ENCODE measurements at places on chromosomes 1 and 21.

GRCh38 chr1:110207831-110208230 is 2.3 kb upstream of the KCNC4 start:
- DNase-seq: peak; percentile 70

DNA sequence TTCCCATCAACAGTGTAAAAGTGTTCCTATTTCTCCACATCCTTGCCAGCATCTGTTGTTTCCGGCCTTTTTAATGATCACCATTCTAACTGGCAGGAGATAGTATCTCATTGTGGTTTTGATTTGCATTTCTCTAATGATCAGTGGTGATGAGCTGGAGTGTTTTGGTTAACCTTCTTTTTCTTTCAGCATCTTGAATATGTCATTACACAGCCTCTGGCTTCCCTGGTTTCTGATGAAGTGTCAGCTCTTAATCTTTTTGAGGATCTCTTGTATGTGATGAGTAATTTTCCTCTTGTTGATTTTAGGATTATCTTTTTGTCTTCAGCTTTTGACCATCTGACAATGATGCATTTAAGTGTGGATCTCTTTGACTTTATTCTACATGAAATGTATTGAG is 133.2 kb upstream of the GRIK3 start:
- DNase-seq: peak; percentile 59

DNA sequence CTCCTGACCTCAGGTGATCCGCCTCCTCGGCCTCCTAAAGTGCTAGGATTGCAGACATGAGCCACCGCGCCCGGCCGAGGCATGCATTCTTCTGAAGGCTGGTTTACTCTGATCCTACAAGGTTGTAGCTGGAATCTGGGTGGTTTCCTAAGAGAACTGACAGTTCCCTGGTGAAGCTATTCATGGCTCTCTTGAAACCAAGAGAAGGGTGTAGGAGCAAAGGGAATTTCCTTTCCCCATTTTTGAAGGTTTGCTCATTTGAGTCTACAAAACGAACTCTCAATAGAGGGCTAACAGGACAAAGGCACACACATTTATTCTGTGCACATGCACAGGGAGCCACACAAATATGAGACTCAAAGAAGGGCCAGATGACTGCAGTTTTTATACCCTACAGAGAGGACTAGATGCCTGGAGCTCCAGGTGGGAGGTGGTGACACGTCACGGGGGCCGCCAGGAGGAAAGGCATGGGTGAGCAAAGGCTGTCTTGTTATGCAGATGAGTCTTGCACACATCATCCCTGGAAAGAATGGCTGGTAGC is 49.5 kb upstream of the ERRFI1 start:
- DNase-seq: no peak

- DNase-seq: no peak
These were observed 11.4 kb upstream of the ATP1A1 start for GRCh38 chr1:116361648-116362047.

DNA sequence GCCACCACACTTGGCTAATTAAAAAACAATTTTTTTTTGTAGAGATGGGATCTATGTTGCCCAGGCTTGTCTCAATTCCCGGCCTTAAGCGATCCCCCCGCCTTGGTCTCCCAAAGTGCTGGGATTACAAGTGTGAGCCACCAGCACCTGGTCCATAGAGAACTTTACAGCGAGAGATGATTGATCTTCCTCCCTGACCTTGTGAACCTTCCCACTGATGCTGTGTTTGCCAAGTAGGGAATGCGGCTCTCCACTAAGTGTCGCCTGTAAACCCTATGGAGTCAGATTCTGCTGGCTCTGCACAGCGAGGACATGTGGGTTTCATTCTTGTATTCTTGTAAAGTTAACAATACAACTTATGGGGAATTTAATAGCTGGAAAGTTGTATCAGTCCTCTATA is 81.3 kb upstream of the LYST start:
- no peak for DNase-seq

- DNase-seq: no peak
These were observed 713.5 kb downstream of the AMY1C start for GRCh38 chr1:104463126-104463697.

DNA sequence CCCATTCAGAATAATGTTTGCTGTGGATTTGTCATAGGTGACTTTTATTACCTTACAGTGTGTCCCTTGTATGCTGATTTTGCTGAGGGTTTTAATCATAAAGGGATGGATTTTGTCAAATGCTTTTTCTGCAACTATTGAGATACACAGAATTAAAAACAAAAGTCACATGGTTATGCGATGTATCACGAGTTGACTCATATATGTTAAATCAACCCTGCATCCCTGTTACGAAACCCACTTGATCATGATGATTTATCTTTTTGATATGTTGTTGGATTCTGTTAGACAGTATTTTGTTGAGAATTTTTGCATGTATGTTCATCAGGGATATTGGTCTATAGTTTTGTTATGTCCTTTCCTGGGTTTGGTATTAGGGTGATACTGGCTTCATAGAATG is 10.7 kb upstream of the OR2T34 start:
- no peak for DNase-seq

GRCh38 chr21:46295996-46296752 is 10.0 kb downstream of the YBEY start:
- no peak for DNase-seq

DNA sequence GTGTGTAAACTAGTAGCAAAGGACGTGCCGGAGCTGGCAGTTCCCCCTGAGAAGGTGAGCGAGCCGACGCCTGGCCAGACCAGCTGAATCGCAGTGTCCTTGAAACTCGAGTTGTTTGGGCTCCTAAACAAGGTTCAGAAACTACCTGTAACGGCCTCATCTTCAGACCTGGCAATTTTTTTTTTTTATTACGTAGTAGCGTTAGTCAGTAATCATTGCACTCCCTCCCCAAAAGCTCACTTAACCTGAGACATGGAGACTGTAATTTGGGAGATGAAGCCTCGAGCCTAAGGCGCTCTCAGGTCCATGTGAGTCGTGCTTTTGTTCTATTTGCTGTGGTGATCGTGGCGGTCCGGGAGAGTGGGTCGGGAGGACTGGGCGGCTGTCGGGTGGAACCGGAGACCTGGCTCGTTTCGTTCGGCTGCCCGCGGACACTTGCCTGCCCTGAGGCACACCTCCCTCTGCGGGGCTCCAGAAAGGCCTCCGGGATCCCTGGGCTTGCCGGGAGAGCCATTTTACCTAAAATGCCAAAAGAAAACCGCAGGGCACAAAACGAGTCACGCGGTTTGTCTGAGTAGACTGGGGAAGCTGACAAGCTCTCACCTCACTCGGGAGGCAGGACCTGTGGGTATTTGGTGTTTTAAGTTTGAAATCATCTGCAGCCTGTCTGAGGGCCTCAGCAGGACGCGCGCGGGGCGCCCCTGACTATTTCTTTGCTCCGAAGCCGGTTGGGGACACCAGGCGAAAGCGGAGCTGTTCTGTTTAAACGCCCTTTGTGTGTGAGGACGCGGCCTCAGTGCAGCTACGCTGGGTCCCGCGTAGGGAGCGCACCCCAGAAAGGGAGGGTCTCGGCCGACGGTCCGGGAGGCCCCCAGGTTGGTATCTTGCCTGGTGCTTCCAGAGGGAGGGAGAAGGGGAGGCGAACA is 722 bp downstream of the LHX8 start:
- peak; percentile 5 for DNase-seq

DNA sequence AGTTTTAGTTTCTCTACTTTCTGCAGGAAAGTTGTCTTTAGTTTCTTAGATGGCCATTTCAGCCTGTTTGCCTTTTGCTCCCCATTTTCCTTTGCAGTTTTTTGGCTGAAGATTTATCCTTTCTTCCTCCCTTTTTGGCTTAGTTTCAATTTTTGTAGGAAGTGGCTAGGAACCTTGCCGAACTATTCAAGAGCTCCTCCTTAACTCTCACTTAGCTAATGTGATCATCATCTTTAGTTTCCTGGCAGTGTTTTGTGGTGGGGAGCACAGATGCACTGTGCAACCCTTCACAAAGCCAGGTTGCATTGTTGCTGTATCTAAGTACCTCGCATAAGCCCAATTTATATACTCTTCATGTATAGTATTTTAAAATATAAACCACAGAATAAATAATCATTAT is 28.8 kb upstream of the CCDC181 start:
- DNase-seq: no peak

GRCh38 chr1:162849711-162850110 is 11.3 kb downstream of the CCDC190 start:
- DNase-seq: no peak

- no peak for DNase-seq
These were observed 7.1 kb upstream of the PALMD start for GRCh38 chr1:99638853-99639252.

DNA sequence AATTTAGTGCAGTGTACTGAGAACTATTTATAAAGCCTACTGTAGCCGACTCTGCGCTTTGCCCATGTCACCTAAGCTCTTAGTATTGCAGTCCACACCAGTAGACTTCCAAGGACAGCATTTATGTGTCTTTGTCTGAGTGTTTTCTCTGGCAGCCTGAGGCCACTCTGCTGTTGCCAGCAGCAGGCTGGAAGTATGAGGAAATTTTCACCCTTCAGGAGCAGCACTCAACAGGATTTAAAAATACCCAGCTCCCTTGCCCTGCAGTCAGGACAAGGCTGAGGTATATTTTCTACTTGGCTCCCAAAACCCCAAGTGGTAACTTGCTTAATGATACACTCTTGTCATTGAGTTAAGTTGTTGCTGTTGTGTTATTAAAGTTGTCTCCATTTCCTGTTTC is 230.1 kb downstream of the SRGAP2C start:
- no peak for DNase-seq

GRCh38 chr1:113809670-113810602 is 2.3 kb downstream of the RSBN1 start:
- no peak for DNase-seq

DNA sequence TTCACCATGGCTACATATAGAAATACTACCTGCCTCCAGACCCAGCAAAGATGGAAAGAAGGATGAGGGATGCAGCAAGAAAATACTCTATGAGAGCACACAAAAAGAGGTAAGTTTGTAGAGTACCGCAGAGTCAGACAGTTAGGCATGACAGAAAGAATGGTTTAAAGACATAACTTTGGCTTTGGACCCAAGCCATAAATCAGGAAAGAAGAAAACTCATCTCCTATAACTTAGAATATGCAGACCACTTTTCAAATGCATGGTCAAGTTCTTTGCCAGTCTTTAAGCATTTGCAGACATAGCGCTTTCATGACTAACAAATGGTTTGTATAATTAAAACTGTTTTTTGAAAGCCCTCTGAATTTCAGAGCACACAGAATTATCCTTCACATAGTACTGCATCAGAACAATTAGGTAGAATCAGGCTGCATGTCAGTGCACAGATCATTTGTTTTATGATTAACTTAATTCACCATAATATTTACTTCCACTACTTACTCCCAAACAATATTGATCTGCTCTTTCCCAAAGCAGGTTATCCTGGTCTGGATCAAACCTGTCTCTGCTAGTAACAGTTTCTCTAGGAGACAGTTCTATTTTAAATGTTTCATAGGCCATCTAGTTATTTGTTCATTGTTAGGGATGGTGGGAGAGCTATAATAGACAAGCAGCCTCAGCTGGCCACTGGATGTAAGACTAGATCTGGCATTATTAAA is 280.7 kb upstream of the NR5A2 start:
- no peak for DNase-seq

GRCh38 chr21:15282665-15283064 is 217.9 kb upstream of the NRIP1 start:
- no peak for DNase-seq

DNA sequence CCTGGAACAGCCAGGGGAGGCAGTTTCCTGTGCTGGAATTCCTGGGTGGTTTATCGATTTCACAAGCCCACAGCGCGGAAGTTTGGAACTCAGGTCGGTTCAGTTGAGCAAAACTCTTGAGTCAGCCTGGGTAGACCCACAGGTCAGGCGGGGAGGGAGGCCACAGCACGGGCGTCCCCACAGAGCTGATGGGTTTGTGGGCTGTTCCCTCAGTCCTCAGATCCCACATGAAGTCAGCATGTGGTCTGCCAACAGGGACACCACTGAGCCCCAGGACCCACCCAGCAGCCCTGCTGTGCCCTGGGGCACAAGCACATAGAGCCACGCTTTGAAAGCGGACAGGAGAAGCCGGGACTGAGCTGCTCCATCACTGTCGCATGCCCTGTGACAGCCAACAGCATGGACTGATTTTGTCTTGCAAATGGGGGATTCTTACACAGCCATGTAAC is 17.4 kb downstream of the BMP8A start:
- no peak for DNase-seq

GRCh38 chr1:5312862-5313261 is 658.5 kb downstream of the AJAP1 start:
- peak; percentile 77 for DNase-seq

- no peak for DNase-seq
These were observed 25.4 kb upstream of the CGN start for GRCh38 chr1:151485685-151486255.

DNA sequence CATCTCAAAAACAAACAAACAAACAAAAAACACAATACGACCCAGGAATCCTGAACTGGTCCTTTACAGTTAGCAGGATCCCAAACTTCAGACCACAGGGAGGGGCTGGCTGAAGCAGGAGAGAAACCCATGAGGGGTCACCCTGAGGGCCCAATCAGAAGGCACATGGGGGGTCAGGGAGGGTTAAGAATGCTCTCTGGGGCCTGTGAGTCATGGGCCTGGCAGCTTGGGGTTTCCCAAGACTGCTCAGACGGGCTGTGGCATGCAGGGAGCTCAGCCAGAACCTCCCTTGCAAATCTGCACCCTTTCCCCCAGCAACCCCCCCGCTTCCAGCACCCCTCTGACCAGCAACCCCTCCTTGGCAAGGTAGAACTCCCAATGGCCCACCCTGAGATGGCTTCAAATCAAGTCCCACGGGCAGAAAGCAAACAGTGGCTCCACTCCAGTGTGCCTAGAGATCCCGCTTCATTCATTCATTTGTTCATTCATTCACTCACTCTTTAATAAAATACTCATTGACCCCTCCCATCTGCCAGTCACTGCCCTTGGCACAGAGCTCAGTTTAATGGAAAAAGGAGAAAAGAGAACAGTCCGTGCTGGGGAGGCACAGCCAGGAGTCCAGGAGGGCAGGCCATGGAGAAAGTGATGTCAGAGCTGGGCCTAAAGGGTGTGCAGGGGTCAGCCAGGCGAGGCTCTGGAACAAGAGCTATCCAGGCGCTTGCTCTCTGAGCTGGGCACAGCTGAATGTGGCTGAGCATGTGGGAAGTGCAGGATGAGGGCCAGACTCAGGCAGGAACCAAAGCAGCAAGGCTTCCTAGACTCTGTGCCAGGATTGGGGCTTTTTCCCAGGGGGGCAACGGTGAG is 8.2 kb downstream of the UQCRHL start:
- DNase-seq: no peak

DNA sequence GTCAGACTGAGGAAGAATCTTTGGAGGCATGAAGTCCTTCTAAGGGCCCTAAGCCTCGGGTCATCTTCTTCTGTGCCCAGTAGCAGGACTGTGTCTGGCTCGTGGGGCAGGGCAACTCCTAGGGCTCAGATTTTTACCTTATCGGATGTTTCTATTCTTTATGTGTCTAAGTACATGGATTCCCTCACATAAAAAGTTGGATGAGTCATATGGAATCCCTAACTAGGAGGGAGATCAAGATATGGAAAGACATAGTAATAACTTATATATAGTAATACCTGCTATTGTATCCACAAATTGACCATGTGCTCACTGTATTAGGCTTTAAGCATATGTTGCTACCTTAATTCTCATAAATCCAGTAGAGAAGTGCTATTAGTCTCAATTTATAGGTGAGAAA is 364.5 kb upstream of the CAMK1G start:
- DNase-seq: no peak
